ENCODE measurements at places on chromosomes 6 and 20.
A peak's percentile ranks its signal among the peaks of the same experiment; 100 is the strongest.

DNA sequence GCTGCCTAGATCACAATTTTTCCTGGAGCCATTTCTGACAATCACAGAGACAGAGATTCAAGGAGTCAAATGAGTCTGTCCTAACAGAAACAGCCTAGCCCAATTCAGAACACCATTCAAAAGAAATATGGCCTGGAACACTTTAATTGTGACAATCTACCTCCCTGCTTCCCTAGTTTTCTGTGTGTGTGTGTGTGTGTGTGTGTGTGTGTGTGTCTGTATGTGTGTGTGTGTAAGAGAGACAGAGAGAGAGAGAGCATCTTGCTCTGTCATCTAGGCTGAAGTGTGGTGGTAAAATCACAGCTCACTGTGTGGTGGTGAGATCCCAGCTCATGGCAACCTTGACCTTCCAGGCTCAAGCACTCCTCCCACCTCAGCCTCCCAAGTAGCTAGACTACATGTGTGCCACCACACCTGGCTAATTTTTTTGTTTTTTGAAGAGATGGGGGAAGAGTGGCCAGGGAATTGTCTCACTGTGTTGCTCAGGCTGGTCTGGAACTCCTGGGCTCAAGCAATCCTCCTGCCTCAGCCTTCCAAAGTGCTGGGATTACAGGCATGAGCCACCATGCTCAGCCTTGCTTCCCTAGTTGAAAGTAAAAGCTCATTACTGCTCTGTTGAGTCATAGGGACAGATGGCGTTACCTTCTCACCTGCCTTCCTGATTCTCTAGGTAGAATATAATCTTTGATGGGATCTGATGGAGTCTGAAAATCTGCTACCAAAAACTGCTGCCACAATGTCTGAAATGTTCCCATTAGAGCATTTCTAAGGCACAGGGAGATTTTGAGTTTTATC is 89.6 kb upstream of the BEND6 start:
- DNase-seq, result no peak

GRCh38 chr6:69816569-69816968 is 19.8 kb upstream of the LMBRD1 start:
- no peak for DNase-seq

- DNase-seq, result no peak
Measured at GRCh38 chr6:108441141-108441540, 119.6 kb upstream of the FOXO3 start.

DNA sequence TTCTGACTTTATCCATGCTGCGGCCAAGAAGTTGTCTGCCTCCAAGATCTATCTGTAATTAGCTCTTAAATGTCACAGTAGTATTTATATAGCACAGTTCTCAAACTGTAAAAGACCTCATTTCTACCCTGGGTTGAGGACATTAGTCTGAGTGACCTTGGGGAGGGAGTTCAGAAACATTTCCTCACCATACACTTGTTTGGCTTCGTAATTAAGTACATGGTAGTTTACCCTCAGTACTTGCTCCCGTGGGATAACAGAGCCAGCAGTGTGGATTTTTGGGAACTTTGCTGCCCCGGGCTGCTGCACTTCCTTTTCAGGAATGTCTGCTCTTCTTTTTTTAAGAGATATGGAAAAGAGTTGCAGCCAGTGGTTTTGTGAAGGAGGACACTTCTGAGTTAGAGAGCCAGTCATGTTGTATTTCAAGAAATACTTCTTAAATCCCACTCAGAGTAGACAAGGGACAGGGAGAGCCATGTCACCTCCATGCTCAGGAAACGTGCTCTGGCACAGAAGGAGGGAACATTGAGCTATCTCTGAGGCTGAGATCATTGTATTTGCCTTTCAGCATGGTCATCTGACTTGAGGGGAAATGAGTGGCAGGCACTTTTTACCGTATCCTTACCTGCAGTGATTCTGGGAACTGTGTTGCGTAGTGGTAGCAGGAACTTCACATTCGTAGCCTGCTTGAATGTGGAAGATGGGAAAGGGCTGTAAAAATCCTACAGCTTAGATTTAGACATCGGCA is 33.6 kb downstream of the RPRD1B start:
- DNase-seq, result no peak

- no peak for DNase-seq
Measured at GRCh38 chr6:160298121-160298520, 39.5 kb upstream of the SLC22A2 start.

DNA sequence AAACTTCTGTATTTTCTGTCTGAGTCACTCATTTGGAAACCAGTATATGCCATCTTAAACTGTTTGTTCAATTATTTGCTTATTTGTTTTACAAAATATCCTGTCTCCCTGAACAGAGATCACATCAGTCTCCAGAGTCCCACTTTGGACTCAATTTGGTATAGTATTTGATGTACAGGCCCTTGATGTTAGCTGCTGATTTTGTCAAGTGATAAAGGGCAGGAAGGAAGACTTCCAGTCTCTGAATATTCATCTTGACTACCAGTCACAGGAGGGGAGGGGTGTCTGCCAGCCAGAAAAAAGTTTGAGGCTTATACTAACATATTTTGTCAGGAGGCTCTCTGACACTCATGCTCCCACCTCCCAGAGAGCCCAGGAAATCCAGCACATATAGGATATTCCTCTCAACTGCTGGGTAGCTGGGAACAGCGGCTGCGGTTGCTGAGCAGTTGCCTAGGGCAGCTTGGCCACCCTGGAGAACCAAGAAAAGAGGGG is 376.8 kb upstream of the RUNX2 start:
- no peak for DNase-seq

DNA sequence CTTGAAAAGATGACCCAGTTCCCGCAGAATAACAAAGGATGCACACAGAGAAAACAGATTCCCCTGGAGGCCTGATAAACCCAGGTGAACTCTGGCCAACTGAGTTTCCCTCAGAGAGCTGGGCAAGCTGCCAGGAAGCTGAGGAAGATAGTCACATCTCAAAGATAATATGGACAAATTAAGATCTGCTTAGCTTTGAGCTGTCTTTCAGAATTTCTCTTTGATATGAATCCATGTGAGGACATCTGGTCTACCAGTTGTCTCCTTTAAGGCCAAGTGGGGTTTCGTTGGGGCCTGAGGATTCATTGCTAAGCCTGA is 59.5 kb downstream of the ID4 start:
- peak; percentile 25 for DNase-seq

DNA sequence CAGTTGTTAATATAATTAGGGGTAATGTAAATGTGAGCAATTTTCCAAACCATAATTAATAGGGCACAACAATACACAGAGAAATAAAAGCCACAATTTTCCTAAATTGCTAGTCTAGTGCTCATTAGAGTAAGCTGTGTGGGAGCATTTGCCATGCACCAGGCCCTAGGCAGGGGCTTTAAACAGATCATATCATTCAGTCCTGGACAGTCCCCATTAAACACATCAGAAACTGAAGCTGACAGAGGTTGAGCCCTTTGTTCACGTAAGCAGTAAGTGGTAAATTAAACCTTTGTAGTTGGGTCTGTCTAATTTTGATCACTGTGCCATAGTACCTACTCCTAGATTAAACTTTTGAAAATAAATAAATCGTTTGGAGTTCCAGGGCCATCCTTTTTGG is 931.1 kb downstream of the C6orf118 start:
- DNase-seq, result no peak

- no peak for DNase-seq
Measured at GRCh38 chr6:129508477-129509145, 201.4 kb downstream of the ARHGAP18 start.

DNA sequence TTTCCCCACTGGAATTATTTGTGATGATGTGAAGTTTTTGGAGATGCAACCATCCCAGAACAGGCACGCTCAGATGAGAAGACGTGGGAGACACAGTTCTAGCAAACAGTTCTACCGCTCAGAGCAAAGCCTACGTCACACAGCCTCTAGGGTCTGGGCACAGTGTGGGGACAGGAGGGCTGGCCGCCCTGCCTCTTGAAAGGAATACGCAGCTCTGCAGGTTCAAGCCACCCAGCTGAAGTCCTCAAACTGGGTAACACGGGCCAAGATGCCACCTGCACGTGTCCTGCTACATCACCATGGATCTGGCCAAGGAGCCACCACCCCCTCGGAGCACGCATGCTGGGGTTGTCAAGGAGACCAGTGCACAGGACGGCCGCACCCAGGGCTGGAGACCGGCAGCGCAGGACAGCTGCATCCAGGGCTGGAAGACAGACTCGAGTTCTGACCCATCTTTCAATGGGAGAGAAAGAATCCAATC is 75.0 kb downstream of the NOL4L start:
- no peak for DNase-seq

DNA sequence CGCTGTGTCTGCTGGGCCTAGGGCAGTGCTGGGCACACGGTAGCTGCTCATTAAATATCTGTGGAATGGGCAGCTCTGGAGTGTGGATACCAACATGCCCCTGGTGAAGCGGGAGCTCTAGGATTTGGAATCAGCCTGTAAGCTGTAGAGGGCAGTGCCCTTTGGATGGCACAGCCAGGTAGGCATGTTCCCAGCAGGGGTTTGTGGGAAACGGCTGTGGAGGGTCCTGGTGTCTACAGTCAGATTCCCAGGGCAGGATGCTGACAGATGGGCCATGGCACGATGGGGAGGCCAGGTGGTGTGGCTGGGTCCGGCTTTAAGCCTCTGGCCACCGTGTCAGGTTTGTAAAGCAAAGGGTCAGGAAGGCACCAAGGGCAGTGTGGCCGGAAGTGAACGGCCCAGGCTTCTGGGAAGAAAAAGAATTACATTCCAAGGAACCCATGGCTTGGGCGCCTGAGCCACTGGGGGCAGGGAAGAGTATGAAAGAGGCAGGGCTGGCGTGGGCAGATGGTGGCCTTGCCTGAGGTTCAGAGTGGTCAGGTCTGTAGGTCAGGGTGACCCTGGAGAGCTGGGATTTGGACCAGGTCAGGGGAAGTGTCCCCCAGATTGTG is 44.8 kb downstream of the UBE2V1 start:
- no peak for DNase-seq

DNA sequence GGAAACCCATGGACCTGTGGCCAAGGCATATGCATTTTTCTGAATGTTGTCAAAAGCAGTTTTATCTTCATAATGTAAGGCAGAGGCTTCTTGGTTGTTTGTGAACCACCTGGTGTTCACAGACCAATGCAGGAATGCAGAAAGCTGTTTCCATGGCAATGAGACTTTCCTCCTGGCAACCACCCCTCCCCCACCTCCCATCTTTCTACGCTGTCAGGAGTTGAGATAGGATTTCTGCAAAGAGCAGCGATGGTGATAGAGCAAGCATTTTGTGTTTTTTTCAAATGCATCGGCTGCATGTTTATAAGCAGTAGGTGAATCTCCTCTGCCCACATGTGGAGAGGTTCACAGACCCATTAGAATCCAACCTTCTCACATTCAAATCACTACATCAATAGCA is 114.1 kb upstream of the SMLR1 start:
- no peak for DNase-seq

GRCh38 chr6:143232849-143233248 is 172.2 kb downstream of the AIG1 start:
- DNase-seq, result peak; percentile 40

DNA sequence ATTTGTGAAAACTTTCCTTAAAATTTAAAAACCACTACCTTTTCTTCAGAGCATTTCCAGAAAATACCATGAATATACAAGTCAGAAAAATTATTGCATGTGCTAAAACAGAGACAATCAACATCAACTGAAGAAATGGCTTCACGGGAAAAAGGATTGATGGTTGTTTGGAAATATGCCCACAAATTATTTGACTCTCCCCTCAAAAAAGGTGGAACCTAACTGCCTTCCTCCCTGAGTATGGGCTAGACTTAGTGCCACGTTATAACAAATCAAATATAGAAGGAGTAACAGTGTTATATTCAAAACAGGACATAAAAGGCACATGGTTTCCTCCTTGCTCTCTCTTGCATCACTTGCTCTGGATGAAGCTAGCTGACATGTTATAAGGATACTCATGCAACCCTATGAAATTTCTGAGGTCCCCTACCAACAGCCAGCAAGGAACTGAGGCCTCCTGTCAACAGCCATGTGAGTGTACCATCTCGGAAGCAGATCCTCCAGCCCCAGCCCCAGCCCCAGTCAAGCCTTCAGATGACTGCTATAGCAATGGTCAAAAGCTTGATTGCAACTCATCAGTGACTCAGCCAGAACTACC is 8.4 kb downstream of the BTBD9 start:
- DNase-seq, result no peak

DNA sequence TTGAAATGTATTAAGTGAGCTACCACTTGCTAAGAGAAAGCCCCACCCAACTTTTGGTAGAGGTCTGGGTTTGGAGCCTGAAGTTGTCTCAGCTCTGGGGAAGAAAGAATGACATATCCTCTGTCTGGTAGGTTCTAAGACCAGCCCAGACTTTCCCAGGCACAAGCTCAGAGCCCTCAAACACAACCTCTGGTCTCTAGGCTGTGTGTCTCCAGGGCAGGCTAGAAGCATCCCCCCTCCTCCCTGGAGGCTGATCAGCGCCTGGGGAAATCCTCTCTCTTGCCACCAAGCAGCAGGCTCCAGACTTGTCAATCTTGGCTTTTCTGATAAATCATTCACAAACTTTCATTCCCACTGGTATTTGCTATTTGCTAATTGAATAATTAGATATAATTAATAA is 226.5 kb upstream of the CST7 start:
- no peak for DNase-seq

DNA sequence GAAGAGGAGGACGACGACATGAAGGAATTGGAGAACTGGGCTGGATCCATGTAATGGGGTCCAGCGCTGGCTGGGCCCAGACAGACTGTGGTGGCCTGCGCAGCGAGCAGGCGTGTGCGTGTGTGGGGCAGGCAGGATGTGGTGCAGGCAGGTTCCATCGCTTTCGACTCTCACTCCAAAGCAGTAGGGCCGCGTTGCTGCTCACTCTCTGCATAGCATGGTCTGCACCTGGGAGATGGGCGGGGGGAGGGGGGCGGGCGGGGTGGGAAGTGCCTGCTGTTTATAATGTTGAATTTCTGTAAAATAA is 42.3 kb downstream of the CHMP4B start:
- DNase-seq, result no peak

DNA sequence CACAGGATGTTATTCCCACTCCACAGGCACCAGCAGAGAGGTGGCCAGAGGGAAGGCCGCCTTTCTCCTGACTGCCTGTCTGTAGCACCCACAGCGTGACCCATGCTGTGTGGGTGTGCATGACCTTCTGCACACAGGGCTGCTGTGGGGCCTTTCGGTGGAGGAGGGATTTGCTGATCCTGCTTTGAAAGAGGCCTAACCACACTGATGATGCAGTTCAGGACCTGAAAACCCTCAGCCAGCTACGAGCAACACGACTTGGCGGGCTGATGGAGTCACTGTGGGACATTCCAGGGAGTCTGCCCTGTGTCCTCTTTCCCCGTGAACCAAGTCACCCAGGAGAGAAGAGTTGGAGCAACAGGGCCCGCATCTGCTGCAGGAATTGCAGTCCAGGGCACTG is 49.1 kb downstream of the SYTL3 start:
- DNase-seq, result no peak

- no peak for DNase-seq
Measured at GRCh38 chr6:110475066-110475653, 1.3 kb downstream of the SLC22A16 start.

Measured in left cardiac atrium (tissue), 4 donors.